Stimulated activated CD8-positive, alpha-beta memory T cell treated with anti-CD3 and anti-CD28 coated beads, Interleukin-4, amount 100 ng/mL, for 1 hour (primary cell): ENCODE measurements at places on chromosomes 12 and 14.

GRCh38 chr14:75968456-75968855 lies 13.3 kb downstream of the TGFB3 start:
- DNase-seq, result no peak

DNA sequence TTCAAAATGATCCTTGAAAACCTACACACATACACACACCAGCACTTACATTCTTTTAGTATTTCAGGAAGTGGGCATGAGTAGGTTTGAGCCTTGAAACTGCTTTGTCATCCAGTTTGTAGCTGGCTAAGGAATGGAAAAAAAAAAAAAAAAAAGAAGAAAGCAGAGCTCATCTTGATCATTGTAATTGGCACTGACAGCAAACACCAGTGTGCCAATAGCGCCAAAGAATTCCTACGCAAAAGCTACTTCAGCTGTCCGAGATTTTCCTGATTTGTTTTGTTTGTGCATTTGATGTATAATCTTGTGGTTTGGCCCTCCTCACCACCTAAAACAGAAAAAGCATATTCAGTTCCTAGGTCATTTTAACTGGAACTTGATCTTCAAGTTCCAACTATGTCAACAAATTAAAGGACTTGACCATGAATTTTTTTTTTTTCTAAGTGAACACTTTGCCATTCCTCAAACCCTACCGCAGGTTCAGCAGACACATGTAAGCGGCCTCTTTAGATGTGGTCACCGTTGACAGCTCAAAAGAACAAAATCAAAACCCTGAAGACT lies 57.3 kb downstream of the FLRT2 start:
- DNase-seq, result no peak

- DNase-seq, result no peak
Observed at GRCh38 chr14:72521968-72522741, 371.7 kb downstream of the DPF3 start.

DNA sequence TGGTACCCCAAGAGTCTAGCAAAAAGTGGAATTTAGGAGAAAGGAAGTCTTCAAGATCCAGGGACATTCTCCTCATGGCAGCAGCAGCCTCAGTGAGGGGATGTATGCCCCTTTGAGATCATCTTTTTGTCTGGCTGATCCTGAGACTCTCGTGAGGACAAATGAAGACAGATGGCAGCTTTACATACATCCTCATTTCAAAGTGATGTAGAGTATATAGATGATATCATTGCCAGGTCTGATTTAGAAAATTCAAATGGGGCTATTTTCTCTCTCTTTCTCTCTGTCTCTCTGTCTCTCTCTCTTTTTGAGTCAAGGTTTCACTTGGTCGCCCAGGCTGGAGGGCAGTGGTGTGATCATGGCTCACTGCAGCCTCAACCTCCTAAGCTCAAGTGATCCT lies 61.5 kb downstream of the E2F7 start:
- no peak for DNase-seq

- DNase-seq, result no peak
Observed at GRCh38 chr14:55111122-55111708, 17.8 kb upstream of the LGALS3 start.

- no peak for DNase-seq
Observed at GRCh38 chr12:126663304-126664094, 1598.3 kb downstream of the AACS start.

DNA sequence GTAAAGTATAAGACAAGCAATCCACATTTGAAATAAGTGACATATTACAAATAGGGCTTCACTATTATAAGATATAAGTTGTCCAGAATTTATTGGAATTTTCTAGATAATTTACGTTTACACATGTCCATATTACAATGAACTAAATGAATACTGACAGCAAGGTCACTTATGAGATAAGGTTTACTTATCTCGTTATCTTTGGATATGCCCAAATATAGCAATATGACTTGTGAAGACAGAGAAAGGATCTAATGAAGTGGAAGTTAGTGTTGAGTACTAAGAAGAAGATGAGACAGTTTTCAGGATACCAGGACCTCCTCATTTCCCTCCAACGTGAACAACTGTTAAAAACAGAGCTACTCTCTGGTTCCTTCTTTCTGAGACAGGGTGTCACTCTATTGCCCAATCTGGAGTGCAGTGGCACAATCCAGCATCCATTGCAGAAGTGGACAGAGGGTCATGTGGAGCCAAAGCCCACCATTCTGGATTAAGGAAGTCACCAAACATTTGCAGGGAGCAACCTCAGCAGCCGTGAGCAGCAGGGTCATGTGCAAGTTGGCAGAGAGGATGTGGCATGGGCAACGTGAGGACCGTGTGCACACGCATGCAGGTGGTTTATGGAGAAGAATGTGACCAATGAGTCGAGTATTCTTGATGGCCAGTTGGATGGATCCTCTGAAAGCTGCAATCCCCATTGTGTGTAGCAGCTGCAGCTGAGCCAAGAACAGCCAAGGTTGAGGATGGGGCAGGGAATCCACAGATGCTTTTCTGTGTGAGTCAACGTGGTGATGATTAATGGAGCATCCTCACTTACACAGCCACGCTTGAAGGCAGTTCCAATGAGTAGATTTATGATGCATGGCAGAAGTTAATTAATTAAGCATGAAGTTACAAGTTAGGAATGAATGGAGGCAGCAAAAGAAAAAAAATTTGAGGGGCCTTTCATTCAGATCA lies 111.0 kb downstream of the BICD1 start:
- DNase-seq, result no peak

DNA sequence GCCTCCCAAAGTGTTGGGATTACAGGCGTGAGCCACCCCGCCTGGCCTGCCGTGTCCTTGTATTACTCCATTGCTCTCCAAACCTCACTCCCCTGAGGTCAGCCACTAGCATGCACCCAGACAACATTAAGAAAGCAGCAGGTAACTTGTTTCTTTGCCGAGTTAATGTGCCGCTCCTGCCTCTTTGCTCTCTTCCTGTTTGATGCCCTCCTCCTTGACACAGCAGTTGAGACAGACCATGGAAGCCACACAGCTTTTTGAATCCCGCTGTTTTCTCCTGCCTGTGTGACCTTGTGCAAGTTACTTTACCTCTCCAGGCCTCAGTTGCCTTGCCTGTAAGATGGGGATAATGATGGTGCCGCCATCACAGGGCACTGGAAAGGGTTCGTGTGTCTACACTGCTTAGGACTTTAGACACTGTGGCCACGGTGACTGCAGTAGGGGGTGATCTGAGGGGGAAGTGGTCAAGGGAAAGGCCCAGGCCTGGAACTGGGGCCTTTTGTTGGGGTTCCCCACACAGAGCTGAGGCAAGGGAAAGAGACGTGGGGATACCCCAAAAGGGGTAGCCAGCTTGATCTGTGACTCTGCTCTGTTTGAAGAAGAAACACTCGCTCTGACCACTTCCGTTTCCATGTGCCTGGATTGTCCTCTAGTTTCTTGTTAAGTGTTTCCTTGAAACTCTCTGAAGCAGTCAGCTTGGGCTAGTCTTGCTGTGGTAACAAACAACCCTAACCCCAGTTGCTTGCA lies 69.3 kb downstream of the RIN3 start:
- DNase-seq, result no peak

DNA sequence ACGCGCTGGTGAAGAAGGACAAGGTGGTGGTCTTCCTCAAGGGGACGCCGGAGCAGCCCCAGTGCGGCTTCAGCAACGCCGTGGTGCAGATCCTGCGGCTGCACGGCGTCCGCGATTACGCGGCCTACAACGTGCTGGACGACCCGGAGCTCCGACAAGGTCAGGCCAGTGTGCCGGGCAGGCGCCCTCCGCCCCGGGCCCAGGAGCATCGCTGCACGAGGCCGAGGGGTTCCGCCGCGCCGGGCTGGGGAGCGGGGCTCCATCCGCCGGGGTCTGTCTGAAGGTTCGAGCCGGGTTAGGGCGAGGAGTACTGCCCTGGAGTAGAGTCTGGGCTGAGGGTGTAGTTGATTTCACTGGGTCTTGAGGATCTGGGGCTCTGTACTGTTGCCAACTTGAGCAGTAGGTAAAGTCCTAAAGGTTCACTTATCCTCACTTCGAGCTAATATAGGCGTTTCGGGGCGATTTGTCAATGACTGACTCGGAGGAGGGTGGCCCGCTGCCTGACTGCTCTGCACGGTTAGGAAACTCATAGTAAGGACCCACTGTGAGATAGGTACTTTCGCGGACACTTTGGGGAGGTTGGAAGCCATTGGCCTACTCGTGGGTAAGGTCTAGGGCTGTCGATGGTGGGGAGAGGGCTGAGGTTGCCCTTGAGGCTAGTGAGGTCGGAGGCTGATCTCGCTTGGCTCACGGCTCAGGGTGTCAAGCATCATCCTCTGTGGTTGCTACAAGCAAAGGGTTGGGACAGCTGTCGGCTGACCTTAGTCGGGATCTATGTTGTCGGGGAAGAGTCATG lies 574 bp downstream of the GLRX5 start:
- DNase-seq, result no peak

GRCh38 chr12:124458220-124458991 lies 109.0 kb downstream of the NCOR2 start:
- no peak for DNase-seq

DNA sequence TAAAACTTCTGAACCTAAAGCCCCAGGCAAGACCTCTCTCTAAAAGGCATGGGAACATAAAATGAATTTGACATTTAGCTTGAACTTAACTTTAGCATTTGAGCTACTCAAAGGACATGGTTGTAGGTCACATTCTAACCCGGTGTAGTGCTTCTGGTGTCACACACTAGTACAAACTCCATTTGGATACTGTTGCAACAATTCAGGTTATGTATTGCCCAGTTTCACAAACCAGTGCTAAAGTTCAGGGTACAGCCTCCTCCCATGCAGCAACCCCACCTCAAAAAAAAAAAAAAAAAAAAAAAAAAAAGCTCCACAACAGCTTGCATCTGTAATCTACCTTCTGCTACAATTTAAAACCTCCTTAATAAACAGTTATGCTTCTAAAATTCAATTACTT lies 7.8 kb downstream of the PPTC7 start:
- no peak for DNase-seq

GRCh38 chr12:120522568-120522967 lies 6.4 kb downstream of the COQ5 start:
- no peak for DNase-seq

DNA sequence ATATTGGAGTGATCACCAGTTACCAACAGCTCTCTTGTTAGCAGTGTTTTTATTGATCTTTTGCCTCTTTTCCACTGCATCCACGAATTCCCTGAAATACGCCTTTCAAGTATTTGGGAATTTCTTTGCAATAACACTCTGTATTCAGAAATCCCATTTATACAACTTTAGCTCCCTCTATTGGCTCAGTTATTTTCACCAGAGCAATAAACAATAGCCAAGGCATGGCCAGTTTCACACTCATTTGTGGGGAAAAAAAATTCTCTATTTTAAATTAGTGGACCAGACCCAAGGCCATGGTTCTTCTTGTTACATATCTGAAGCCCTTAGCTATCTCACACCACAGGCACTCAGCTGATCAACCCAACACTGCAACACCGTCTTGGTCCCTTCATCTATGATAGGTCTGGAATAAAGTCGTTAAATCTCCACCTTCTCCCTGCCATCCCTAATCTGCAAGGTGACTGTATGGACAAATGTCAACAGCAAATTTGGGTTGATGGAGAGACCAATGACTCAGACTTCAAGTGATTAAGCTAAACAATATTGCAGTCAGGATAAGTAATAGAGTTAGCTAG lies 92.4 kb upstream of the TMEM260 start:
- no peak for DNase-seq

DNA sequence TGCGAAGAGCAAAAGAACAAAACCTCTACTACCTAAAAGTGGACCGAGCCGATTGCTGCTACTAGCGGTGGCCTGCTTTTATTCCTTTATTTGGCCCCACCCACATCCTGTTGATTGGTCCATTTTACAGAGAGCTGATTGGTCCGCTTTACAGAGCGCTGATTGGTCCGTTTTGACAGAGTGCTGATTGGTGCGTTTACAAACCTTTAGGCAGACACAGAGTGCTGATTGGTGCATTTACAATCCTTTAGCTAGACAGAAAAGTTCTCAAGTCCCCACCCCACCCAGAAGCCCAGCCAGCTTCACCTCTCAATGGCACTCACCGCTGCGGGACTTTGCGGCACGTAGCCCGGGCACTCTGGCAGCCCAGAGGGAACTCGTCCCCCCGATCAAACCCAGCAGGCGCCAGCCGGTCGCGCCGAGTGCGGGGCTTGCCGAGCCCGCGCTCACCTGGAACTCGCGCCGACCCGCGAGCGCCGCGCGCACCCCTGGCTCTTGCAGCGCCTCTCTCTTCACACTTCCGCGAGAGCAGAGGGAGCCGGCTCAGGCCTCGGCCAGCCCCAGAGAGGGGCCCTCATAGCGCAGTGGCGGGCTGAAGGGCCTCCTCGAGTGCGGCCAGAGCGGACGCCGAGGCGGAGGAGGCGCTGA lies 8.7 kb upstream of the FGD4 start:
- DNase-seq, result no peak

- no peak for DNase-seq
Observed at GRCh38 chr12:111964935-111965334, 48.0 kb downstream of the TMEM116 start.

GRCh38 chr14:100862793-100863192 lies 36.9 kb downstream of the MEG3 start:
- no peak for DNase-seq

DNA sequence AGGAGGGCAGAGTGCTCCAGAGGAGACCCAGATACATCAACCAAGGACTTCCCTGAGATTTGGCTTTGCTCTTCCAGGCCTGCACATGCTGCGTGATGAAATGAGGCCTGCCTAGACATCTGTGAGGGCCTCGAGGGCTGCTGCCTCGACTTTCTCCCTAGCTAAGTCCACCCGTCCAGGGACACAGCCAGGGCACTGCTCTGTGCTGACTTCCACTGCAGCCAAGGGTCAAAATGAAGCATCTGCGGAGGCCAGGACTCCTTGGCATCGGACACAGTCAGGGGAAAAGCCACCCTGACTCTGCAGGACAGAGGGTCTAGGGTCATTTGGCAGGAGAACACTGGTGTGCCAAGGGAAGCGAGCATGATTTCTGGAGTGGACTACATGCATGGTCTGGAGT lies 10.7 kb downstream of the SLC25A47 start:
- no peak for DNase-seq

- DNase-seq, result no peak
Observed at GRCh38 chr12:53096089-53096741, 1.3 kb upstream of the IGFBP6 start.

DNA sequence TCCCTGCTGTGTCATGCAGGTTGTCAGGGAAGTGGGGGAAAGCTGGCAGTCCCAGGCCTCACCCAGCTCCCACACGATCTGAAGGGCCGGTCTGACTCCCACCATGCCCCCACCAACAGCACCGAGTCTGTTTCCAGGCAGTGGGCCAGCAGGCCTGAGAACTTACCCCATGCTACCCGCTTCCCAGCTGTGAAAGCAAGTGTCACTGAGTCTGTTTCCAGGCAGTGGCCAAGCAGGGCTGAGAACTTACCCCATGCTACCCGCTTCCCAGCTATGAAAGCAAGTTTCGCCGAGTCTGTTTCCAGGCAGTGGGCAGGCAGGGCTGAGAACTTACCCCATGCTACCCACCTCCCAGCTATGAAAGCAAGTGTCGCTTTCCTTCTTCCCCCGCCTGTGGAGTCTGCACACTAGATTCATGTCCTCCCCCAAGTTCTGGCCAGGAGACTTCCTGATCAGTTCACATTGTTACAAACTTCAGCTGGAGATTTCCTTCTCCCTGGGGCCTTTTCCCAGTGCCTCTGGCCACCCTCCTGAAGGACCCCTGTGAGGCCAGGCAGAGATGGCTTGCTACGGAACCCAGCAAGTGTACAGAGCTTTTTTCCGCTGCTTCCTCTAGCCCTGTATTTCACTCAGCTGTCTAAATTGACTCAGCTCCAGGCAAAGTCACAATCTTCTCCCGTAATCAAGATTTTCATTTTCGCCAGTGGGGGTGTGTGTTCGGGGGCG lies 435.4 kb downstream of the TMTC2 start:
- DNase-seq, result no peak

GRCh38 chr12:78392918-78393317 lies 471.7 kb upstream of the SYT1 start:
- DNase-seq, result no peak

- no peak for DNase-seq
Observed at GRCh38 chr14:57086271-57087162, 182.2 kb downstream of the EXOC5 start.
